Activated T-cell treated with anti-CD3 and anti-CD28 coated beads, Interleukin-2, amount 50 U/mL, for 48 hours (primary cell): ENCODE measurements at places on chromosomes 2 and 18.

- peak; percentile 31 for DNase-seq
Measured at GRCh38 chr18:35407871-35408481, 30.8 kb upstream of the ZNF396 start.

DNA sequence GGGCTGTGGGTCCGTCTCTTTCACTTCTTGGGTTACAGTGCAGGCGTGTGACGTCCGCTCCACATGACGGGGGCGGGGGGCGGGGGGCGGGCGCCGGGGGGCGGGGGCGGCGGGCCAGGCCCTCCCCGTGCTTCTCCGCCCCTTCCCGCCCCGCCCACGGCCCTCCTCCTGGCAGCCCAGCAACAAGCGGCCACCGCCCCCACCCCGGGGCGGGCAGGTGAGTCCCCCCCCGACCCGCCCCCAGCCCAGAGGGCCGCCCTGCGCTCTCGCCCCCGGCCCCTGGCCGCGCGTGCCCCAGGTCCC, 3.6 kb downstream of the ZNF516 start:
- peak; percentile 70 for DNase-seq

DNA sequence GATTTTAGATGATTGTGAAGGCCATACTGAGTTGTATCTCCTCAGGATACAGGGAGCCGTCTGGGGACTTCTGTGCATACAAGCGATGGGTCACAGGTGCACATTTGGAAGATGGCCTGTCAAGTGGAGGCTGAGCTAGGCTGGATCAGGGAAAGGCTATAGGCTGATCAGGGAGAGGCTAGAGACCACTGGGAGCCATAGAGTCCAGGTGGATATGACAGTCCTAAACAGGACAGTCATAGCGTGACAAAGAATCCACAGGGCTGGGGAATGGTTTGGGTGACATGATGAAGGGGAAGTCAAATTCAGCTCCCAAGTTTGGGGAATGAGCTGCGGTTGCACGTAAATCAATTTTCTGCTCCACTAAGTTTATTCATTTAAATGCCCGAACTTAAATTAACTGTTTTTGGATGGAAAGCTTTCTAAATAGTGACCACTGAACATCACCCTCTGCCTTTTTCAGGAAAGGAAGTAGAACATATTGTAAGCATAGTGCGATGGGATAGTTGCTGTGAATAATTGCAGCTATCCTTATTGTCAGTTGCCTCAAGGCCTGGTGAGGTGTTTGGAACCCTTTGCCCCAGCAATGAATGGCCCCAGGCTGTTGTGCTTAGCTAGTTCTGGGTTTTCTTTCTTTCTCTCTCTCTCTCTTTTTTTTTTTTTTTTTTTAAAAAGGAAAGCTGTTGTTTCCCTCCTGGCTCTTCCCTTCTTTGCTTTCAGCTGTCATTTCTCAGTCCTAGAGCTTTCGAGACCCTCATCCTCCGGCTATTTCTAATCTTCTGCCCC, 50.5 kb downstream of the KLHL29 start:
- peak; percentile 6 for DNase-seq

DNA sequence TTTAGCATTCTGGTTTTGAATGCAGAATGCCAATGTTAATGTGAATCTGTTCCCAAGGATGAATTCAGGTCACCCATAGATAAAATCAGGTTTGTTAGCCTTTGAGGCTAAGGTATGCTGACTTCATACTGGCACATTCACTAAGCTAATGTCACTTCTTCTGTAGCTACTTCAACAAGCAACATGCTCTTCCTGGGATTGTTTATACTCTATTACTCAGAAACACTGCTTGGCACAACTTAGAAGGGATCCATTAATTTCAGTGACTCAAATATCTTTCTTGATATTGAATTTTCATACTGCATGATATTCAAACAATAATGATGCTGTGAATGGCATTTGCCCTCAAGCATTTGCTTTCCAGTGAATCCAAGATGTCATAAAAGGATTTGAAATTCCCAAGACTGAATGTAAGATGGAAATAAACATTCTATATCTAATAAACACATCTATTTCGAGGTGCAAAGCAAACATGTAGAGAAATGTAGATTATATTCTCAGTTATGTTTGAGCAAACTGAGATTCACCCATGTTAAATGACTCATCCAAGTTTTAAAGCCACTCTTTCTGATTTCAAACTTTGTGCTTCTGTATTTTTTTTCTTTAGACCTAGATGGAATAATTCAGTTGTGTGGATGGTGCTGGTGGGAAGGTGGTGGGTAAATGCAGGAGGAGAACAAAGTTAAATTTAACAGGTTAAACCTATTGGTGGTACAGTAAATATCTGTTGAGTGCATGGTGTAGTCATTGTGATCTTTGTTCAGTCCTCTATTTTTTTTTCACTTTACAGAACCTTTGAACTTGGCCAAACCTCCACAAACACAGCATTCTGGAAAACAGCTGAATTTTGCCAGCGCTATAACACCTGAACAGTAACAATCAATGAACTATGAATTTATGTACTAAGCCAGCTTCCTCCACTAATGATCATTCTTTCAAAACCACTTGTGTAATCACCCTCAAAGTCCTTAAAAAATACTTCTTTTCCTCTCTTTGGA, 162.1 kb upstream of the XIRP2 start:
- DNase-seq: no peak

DNA sequence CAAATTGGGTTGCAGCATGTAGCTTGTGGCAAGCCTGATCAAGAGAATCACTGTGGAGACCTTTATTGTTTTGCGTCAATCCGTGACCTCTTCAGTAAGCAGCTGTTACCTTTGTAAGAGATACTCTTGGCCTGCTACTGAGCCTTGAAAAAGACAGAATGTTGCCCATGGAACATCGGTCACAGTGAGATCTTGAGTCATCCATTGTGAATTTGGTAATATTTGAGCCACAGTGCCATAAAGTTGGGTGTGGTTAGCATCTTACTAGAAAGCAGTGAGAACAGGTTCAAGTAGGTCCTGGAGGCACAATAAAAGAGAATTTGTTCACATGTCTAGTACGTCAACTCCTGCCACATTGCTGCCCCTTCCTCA, 12.7 kb upstream of the EFR3B start:
- no peak for DNase-seq

DNA sequence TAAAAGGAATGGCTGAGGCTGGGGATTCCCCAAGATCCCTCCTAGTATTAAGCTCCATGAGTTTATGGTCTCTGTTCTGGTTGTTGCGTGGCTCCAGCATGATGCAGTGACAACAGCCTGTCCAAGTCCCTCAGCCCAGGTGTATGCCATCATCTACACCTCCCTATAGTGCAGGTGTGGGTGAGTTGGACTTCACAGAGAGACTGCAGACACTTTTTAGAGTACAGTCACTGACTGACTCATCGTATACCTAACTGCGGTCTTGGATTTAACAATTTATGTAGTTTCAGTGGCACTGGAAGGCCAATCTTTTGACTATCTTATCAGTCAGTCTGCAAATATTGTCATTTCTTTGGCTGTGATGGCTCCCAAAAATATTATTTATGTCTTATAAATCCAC, 415.0 kb downstream of the TMX3 start:
- no peak for DNase-seq

- no peak for DNase-seq
Measured at GRCh38 chr2:198141726-198142125, 337.3 kb downstream of the PLCL1 start.

GRCh38 chr2:34719206-34719605, 1120.1 kb upstream of the FAM98A start:
- no peak for DNase-seq

DNA sequence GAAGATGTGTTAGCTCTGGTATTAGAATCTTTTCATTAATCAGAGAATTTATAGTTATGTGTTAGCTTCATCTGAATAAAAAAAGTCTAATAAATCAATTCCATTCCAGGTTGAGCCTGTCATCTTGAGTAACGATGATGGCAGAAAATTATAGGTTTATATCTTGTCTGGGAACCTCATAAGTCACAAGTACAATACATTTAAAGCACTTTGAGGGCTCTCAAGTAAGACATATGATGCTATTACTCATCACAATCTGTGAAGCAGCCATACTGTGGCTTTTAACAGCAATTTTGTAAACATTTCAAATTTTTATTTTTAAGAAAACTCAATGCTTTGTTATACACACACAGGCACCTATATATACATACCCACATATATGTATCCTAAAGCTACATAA, 484.1 kb upstream of the VRK2 start:
- DNase-seq: no peak

- no peak for DNase-seq
Measured at GRCh38 chr2:160932960-160933359, 227.3 kb upstream of the TANK start.

DNA sequence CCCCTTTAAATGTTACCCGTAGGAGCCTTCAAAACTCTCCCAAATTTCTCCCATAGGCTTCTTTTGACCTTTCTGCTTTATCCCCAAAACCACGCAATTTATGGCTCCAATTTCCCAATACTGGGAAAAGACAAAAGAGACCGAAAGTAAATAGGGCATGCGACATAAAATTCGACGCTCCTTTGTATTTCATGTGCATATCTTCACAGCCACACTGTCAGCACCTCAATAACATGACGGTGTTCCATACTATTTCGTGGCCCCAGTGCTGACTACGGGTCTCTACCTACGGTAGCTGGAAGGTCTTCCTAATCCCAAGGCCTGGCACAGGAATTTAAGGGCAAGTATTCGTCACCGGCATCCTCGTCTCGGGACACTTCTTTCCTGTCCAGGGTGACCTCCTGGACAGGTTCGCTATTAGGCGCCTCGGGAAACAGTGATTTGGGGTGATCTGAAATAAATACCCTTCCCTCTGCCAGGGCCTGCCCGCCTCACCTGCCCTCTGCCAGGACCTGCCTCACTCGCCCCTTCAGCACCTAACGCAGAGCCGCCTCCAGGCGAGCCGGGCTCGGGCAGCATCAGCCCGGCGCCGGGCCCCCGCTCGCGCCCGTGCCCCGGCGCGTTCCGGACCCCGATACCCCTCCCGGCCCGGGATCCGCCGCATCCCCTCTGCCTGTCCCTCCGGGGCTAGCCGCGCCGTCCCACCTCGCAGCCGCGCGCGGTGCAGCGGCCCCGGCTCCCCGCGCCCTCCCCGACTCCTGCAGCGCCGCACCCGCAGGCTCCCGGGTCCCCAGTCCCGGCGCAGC, 680 bp downstream of the DTNB start:
- peak; percentile 81 for DNase-seq

DNA sequence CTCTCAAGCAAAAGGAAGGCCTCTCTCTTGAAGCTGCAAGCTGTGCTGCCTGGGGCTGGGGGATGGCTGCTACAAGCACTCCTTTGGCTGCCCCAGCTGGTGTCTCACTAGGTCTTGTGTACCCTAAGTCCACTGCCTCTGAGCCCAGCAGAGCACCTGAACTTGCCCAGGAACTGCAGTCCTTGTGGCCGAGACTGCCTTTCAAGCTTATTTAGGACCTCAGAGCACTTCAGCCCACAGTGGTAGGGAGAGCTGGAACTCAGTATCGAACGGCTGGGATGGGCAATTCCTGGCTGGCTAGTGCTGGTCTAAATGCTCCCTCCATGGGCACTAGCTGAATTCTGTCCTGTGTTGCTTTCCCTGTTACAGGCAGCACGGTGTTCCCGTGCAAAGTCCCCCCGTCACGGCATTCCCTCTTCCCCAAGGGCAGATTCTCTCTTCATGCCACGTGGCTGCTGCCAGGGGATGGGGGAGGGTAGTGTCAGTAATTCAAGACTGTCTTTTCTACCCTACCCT, 25.9 kb downstream of the STPG4 start:
- no peak for DNase-seq

DNA sequence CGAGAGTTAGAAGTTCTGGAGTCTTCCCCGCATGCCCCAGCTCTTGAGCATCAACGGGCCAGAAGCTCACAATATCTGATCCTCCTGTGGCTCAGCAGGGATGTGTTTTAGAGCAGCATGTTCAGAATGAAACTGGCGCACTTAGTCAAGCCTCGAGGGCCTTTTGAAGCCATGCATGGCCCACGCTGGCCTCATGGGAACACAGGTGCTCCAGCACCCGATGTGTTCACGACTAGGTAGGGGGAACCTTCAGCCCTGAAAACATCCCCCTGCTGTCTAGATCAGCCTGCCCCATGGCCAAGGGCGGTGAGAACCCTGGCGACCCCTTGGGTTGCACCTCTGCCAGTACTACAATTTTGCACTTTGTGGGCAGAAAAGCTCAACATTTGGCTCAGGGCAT, 32.8 kb downstream of the MSH6 start:
- no peak for DNase-seq

DNA sequence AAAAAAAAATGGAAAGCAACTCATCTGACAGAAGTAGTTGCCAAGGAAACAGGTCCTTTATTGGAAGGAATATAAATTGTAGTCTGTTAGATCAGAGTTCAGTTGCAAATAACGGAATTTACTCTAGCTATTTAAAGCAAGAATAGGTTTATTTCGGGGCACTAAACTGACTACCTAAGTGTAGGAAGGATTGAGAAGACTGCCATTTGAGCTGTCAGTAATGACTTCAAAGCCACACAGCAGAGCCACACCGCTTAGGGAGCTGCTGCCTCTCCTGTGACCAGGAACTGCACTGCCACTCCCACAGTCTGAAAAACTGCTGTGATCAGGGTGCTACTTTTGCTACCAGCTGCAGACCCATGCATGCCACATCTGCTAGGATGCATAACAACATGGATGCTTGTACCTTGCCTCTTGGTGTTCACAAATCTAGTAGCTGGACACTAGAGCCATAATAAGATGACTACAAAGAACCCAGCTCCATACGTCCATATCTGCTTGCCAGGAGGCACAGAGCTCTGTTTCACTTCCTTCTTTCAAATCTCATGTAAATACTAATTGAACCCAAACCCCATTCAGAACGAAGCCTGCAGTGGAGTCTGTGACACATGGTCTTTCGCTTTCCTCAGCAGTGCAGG, 2.2 kb downstream of the DSG2 start:
- no peak for DNase-seq

- DNase-seq: no peak
Measured at GRCh38 chr2:154709215-154709614, 10.7 kb downstream of the KCNJ3 start.

DNA sequence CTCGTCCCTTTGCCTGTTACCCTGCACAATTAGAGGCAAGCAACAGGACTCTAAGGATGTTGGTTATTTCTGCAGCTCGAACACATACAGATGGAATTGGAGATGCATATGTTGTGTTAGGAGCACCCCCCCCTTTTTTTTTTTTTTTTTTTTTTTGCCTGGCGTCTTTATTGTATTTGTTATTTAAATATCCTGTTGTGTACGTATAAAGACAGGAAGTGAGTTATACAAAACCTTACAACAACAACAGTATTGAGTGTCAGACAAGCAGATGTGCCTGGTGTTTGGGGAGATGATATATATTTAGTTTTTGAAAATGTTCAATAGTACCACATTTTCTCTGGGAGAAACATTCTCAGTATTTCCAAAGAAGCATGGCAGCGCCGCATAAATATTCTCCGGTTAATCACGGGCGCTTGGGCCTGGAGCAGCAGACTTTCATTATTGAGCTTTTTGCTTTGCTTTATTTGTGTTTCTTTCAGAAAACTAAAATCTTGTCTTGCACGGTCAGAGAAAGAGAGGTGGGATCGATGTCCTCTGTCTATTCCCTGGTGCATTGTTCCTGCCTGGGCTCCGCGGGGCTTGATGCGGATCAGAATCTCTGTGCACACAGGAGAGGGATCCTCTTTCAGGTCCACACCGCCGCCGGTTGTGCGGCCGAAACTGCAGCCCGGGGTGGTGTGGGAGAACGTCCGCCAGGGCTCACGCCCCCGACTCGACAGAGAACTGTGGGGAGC, 23.2 kb upstream of the ZNF516 start:
- no peak for DNase-seq
